ENCODE measurements at places on chromosomes 3 and 15.

DNA sequence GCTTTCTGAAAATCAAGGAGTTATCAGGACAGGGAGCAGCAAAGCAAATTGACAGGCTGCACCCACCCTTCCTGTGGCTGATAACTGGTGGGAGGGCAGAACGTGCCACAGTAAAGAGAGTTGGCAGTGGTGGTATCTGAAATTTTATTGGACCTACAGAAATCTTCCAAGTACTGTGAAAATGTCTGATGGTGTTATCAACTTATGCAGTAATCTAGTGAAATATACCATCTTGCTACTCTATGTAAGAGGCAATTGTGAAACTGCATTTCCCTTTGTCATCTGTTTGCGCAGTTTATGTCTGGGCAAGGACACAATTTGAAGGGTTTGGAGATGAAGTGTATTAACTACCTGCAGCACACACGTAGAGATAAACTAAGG, 1.5 kb downstream of the PLCL2 start:
- DNase-seq = no peak

DNA sequence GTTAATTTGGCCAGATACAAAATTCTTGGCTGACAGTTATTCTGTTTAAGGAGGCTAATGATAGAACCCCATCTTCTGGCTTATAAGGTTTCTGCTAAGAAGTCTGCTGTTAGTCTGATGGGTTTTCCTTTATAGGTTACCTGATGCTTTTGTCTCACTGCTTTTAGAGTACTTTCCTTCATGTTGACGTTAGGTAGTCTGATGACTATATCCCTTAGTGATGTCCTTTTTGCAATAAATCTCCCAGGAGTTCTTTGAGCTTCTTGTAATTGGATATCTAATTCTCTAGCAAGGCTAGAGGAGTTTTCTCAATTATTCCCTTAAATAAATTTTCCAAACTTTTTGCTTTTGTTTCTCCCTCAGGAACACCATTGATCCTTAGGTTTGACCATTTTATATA, 114.1 kb upstream of the CDIN1 start:
- no peak for DNase-seq

DNA sequence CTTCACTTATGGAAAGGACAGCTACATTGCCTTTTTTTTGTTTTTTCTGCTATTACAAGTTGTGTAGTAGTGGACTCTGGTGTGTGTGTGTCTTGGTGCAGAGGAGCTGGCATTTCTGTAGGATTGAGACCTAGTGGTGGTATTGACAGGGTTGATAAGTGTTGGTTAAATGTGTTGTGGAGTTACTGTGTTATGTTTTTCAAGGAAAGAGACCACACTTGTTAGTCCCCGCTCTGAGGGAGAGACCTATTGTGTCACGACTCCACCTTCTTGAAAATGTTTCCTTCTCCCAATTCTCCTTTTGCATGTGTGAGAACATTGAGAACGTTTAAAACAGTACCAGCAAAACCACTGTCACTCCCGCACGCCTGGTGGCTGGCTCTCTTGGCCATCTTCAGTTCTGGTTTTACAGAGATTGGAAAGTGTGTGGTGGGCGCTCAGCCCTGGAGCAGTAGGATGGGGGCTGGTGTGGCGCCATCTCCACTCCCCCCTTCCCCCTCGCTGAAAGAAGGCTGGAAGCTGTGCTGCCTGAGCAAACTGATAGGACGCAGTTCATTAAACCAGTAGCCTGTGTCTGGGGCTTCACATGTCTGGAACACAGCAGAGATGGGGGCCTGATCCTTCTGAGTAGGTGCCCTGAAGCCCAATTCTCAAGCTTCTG, 5.5 kb downstream of the KLF13 start:
- no peak for DNase-seq

DNA sequence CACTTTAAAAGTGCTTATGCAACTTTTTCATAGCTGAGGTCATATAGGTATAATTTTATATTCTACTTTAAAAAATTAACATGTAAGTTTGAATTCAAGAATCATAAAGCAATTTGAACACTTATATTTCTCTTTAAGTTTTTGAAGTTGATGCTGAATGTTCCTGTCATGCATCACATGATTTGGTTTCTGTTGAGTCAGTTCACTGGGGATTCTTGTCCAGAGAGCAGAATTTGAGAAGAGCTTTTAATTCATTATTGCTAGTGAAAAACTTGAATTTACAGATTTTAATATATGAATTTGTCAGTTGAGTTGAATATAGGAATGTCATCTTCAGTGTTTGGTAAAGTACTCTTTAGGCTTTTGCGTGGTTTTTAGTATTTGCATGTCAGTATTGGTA, 7.9 kb downstream of the SLC25A26 start:
- DNase-seq = no peak

- peak; percentile 50 for DNase-seq
Observed at GRCh38 chr15:67521029-67521782, at the start of gene C15orf61. Gene C15orf61, plus strand, starts transcription at chr15:67521131. Its CDS starts 118 bp downstream, at chr15:67521249.

GRCh38 chr3:171741377-171741776, 68.9 kb downstream of the PLD1 start:
- no peak for DNase-seq

DNA sequence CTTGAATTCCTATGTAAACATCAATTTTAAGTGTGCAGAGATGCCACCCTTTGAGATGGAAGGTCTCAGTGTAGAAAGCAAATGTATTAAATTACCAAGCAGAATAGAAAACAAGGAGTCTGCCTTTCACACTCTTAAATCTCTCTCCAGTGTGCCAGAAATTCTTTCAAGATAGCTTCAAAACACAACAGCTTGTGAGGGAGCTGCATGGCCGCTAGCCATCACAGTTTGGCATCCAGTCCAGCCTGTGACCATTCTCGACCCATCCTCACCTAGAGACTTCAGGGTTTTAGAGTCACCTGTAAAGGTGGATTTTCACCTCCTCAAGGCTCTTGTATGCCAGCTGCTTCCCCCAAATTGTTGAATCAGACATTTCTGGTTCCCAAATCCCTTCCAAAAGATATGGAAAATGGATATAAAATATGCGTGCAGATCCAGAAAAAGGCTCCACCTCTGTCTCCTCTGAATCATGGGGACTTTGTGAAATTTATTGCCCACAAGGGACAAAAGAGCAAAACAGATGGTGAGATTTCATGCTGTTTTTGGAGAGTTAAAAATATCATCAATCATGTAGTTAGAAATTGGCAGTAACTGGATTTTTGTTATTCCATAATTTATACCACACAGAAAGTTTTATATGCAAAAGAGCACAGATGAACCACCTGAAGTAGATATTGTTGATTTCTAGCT, 114.2 kb upstream of the THRB start:
- DNase-seq = no peak

DNA sequence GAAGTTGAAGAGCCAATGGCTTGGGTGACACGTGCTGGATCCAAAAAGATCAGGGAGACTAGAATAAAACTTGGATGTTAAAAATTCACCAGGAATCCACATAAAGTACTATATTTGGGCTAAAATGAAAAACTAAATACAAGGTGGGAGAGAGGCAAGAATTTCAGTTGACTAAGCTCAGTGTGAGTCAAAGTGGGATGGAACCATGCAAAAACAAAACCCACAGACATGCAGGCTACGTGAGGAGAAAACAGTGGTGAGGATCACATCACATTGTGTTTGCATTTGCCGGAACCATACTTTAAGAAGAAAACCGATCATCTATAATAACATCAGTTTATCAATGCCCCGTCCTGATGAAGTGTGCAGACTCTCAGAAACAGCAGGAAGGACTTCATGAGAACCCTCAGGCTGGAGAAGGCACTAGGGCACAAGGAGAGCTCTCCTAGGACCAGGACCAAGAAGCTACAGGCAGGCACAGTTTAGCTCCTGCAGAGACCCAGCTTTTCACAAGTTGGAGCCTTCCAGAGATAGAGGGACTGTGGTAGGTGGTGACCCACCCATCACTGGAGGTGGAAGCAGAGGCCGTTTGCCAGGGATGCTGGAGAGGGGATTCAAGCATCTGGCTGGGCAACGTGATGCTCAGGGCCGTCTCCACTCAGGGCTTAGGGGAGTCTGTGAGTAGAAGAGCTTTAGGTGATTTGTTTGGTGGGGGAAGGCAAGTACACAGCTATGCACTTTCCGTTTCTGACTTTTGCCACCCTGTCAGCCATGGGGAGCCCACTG, 29.0 kb upstream of the NR2E3 start:
- peak; percentile 51 for DNase-seq

DNA sequence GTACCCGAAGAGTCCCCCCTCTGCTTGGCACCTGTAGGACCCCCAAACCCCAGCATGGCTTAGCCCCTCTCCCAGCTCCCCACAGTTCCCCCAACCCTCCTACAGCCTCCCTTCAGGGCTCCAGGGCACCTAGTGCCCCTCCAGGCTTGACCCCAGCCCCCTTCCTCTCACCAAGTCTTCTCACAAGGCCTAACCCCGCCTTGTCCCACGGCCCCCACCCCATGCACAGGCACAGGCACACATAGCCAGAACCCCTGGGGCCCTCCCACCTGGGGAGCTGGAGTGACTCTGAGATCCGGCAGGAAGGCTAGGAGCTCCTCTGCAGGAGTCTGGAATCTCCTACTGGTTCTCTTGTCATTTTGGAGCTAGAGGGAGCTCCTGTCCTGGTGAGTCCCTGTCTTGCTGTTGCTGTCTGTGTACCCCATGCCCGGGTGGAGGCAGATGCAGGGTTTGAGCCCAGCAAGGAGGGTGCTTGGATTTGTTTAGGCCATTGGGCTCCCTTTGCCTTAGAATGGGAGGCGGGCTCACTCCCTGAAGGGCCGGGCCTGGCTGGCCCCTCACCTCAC, 39.6 kb downstream of the KLF13 start:
- DNase-seq = no peak

DNA sequence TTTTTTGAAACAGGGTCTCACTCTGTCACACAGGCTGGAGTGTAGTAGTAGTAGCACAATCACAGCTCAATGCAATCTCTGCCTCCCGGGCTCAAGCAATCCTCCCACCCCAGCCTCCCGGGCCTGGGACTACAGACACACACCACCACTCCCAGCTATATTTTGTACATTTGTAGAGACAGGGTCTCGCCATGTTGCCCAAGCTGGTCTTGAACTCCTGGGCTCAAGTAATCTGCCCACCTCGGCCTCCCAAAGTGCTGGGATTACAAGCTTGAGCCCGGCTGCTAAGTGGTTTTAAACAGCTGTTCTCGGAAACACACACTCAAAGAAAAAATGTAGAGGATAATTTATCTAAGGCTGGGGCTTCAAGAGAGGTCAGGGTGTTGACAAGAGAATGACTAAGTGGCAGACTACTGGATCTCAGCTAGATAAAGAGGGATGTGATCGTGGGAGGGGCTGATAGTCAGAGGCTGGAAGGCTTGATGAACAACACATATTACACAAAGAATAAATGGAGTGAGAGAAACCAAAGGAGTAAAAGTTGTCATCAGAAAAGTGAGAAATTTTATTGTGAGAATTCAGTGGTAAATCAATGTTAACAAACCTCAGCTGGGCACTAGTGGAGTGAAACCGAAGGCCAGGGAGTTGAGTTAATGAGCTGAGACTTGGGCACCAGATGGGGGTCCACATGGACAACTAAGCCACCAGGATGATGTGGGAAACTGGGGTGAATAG, 6.7 kb downstream of the CCR5AS start:
- DNase-seq = peak; percentile 90

GRCh38 chr3:69161587-69162307, 39.4 kb upstream of the LMOD3 start:
- peak; percentile 51 for DNase-seq

DNA sequence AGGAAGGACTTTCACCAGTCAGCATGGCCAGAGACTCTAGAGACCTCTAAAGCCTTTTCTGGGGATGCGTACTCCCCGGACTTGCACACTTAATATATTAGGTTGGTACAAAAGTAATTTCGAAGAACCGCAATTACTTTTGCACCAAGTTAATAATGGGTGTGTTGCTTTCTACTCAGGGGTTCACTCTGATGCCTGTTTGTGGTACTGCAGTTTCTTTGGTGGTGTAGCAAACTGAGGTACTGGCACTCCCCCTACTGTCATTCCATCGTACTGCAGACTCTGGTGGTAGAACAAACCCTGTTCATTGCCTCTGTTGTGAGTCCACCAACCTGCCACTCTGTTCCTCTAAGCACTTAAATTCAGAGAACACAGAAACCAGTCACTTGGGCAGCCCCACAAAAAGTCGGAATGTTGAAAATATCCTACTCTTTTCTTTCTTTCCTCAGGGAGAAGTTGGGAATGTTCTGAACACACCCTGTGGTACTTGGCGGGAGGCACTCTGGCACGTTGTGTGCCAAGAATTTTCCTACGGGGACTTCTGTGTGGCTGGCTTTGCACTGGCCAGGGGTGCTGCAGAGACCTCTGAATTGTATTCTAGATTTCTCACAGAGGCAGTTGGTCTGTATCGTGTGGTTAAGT, 46.3 kb downstream of the GABRG3 start:
- DNase-seq = peak; percentile 16

DNA sequence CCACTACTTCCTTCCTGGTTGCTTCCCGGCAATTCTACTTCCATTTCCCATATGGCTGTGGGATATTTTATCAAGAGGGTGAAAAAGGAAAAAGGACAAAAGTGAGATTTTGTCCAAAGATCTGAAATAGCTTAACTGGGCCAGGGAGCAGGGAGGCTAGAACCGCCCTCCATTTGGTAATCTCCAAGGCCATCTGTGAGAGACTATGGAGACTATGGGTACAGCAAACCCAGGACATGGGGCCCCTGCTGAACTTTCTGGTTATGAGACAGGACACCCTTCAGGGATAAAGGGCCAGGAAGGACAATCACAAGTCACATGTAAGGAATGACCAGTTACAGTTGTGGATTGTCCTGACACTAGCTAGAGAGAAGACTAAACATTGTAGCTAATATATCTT, 24.3 kb downstream of the ZSCAN2 start:
- DNase-seq = no peak

GRCh38 chr3:105877336-105877910, 8.6 kb upstream of the CBLB start:
- no peak for DNase-seq
